IMR-90 (cell line): ENCODE measurements at places on chromosomes 2 and 18. TPM values are rescaled to one million over a fixed set of nuclear protein-coding genes. Genes with fewer than 3 reads are reported as not detected.

GRCh38 chr2:229335877-229336346 is 64.8 kb upstream of the PID1 start:
- no peak overlapping the region for H3K27ac ChIP-seq
- H3K36me3 ChIP-seq, result no peaks in the 10 kb centered on the region
- no peak for DNase-seq
- H3K27me3 ChIP-seq, result no peaks in the 10 kb centered on the region
- H3K4me1 ChIP-seq, result no peaks in the 10 kb centered on the region

UGT1A7 gene
- not detected in 2 replicates for total RNA-seq

RIT2 gene
- not detected in 2 replicates for total RNA-seq

GRCh38 chr2:233409286-233409991 is 55.1 kb downstream of the DGKD start:
- no peak for DNase-seq
- H3K4me3 ChIP-seq, result no peak overlapping the region
- H3K27me3 ChIP-seq, result no peaks in the 10 kb centered on the region
- peaks cover 10% of the 10 kb centered on the region for H3K4me1 ChIP-seq

MERTK gene
- 0.28 and 0.36 TPM in 2 replicates for total RNA-seq

GRCh38 chr18:8899000-8899399 is 193.6 kb downstream of the MTCL1 start:
- no peaks in the 10 kb centered on the region for H3K36me3 ChIP-seq
- no peaks in the 10 kb centered on the region for H3K27me3 ChIP-seq
- DNase-seq, result no peak
- no peak overlapping the region for H3K4me3 ChIP-seq
- no peaks in the 10 kb centered on the region for H3K4me1 ChIP-seq

DNA sequence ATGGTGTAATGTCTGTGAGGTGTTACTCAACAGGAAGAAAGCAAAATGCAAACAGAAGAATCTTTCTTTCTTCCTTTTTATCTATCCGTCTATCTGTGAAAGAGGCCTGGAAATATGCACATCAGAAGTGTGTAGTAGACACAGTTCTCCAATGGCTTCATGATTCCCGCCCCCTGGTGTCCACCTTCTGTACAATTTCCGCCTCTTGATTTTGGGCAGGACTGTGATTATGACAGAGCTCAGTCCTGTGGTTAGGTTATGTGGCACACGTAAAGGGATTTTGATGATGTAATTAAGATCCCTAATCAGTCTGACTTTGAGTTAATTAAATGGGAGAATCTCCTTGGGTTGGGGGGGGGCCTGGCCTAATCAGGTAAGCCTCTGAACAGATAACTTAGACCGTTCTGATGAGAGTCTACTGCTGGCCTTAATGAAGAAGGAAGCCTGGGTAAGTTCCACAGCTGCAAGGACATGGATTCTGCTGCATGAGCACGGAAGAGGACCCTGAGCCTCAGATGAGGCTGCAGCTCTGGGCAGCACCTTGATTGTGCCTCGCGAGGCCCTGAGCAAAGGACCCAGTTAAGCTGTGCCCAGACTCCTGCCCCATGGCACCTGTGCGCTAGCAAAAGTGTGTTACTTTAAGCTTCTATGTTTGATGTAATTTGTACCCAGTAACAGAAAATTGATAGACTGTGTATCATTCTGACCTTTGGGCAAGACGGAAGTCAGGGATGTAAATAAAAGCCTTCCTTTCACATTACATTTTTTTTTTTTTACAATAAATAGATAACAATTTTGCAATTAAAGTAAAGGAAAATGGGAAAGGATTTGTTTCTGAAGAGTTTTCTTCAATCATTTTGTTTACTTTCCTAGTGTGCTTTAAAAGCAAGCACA is 11.3 kb upstream of the KCNF1 start:
- no peak overlapping the region for H3K27ac ChIP-seq
- no peaks in the 10 kb centered on the region; the same call in none of the 2 replicates for H3K27me3 ChIP-seq
- H3K4me3 ChIP-seq, result no peak overlapping the region
- H3K4me1 ChIP-seq, result peaks cover 2% of the 10 kb centered on the region; the same call in 1 of the 2 replicates
- no peaks in the 10 kb centered on the region for H3K36me3 ChIP-seq

- no peaks in the 10 kb centered on the region for H3K36me3 ChIP-seq
- peaks cover 6% of the 10 kb centered on the region for H3K4me1 ChIP-seq
- no peak overlapping the region for H3K4me3 ChIP-seq
- H3K27me3 ChIP-seq, result peaks cover 33% of the 10 kb centered on the region
Measured at GRCh38 chr2:10489842-10490555, 41.9 kb upstream of the ODC1 start.

- H3K27ac ChIP-seq, result peak overlapping the region; percentile 50; the same call in 1 of the 2 replicates
- H3K4me3 ChIP-seq, result no peak overlapping the region
- DNase-seq, result peak; percentile 44
- no peaks in the 10 kb centered on the region for H3K36me3 ChIP-seq
Measured at GRCh38 chr18:36558234-36558633, 260.7 kb downstream of the FHOD3 start.

- H3K4me1 ChIP-seq, result peaks cover 9% of the 10 kb centered on the region
- no peak overlapping the region for H3K27ac ChIP-seq
- H3K4me3 ChIP-seq, result no peak overlapping the region
- no peaks in the 10 kb centered on the region for H3K27me3 ChIP-seq
- H3K36me3 ChIP-seq, result no peaks in the 10 kb centered on the region
- DNase-seq, result no peak
Measured at GRCh38 chr2:215787565-215788178, 225.7 kb downstream of the MREG start.

GRCh38 chr2:134679745-134680144 is 39.1 kb downstream of the TMEM163 start:
- H3K4me1 ChIP-seq, result no peaks in the 10 kb centered on the region
- no peaks in the 10 kb centered on the region for H3K36me3 ChIP-seq
- no peak for DNase-seq
- no peak overlapping the region for H3K4me3 ChIP-seq
- peaks cover 10% of the 10 kb centered on the region for H3K27me3 ChIP-seq
- no peak overlapping the region for H3K27ac ChIP-seq

DNA sequence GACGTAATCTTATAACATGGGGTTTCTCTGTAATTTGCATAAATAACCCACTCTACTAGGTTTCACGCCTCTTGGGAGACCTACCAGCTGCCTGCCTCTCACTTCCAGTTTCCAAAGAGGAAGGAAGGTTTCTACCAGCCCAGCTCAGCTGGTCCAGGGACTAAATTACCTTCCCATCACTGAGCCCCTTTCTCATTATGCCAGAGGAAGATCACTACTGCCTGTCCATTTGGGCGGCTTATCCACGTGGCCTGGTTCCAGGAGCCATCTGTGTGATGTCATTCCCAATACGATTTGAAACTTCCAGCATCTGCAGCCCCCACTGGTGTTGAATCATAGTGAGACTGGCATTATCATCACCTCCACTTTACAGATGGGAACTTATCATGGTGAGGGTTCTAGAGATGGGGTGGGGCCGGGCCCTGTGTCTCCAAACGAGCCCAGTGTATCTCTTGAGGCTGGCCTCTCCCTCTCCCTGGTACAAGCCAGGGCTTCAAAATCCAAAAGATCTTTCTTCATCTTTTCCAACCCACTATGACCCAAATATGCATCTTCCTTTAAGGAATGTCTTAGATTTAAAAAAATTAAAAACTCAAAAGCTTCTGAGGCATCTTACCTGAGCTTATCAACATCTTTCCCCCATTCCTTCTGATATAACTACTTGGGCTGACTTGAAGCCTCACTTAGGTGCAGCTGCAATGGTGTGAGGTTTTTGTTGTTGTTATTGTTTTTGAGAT is 140.8 kb downstream of the DDX1 start:
- no peak overlapping the region for H3K4me3 ChIP-seq
- no peak overlapping the region for H3K27ac ChIP-seq
- DNase-seq, result no peak
- peaks cover 19% of the 10 kb centered on the region for H3K27me3 ChIP-seq
- peaks cover 2% of the 10 kb centered on the region; the same call in 1 of the 2 replicates for H3K4me1 ChIP-seq
